ENCODE measurements at places on chromosomes 3 and 15. TPM values are rescaled to one million over a fixed set of nuclear protein-coding genes. Genes with fewer than 3 reads are reported as not detected.
A peak's percentile ranks its signal among the peaks of the same experiment; 100 is the strongest.

Gene RHCG
- total RNA-seq: not detected

Gene SERPINI1
- 1.1 TPM for total RNA-seq

DNA sequence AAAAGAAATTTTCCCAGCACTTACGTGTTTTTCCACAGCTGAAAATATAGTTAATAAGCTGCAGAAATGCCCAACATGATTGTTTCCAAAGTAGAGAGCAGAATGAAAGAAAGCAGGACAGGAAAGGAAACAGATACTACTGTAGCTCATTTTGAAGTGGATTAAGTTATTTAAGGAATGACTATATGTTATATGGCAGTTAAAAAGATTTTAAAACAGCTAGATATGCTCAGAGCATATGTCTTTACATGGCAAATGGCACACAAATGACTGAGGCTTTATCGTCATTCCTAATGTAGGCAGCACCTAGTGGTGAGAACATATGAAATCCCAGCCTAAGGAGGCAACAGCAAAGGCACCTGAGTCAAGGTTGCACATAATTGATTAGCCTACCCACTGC, 106.6 kb upstream of the SEMA6D start:
- no peak for DNase-seq

DNA sequence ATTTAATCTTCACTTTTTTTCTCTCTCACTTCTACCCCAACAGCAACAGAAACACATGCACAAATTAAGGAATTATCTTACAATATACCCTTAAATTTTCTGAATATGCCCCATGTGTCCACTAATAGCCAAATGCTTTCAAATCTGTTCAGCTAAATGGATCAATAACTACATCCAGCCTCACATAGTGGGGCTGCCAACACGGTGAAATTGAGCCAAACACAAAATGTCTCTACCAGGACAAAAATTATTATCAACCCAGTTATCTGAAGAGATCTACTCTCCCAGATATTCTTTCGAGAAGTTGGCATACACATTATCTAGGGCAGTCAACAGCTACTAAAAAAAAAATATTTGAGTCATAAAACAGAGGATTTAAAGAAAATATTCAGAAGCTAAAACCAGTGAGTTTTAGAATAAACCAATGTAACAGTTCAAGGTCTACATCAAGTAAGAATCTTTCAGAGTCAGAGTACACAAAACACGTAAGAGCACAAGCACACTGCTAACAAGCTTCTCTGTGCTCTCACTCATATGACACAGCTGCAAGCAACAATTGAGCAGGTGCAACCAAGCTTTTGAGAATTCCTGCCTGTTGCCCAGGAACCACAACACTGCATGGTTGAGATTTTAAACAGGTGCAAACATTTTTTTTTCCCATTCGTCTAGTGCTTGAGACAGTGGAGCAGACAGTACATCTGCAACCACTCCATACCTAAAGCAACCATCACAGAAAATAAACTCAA, 247.7 kb downstream of the ZBTB20 start:
- no peak for DNase-seq

DNA sequence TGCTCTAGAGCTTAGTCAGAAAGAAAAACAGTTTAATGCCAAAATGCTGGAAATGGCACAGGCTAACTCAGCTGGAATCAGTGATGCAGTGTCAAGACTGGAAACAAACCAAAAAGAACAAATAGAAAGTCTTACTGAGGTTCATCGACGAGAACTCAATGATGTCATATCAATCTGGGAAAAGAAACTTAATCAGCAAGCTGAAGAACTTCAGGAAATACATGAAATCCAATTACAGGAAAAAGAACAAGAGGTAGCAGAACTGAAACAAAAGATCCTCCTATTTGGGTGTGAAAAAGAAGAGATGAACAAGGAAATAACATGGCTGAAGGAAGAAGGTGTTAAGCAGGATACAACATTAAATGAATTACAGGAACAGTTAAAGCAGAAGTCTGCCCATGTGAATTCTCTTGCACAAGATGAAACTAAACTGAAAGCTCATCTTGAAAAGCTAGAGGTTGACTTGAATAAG, 150.5 kb upstream of the LRRFIP2 start:
- DNase-seq: peak; percentile 19

Gene ANKUB1
- total RNA-seq: not detected

DNA sequence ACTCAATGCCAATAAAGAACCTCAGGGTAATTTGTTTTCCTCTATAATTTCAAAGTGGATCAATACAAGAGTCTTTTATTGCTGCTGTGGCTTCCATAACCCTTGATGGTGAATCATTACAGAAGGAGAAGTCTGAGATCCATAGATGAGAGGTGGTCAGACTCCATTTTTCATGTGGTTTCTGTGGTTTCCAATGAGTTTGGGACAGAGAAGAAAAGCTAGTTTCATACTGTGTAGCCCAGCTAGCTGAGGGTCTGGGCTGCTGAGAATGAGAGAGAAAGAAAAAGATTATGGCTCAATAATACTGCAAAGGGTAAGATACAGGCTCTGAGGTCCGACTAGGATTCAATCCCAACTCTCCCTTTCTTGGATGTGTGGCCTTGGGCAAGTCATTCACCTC, 180.6 kb upstream of the LRRN1 start:
- no peak for DNase-seq

Gene HESX1
- total RNA-seq: 0.36 TPM
